ENCODE measurements at places on chromosomes 7 and 10.

DNA sequence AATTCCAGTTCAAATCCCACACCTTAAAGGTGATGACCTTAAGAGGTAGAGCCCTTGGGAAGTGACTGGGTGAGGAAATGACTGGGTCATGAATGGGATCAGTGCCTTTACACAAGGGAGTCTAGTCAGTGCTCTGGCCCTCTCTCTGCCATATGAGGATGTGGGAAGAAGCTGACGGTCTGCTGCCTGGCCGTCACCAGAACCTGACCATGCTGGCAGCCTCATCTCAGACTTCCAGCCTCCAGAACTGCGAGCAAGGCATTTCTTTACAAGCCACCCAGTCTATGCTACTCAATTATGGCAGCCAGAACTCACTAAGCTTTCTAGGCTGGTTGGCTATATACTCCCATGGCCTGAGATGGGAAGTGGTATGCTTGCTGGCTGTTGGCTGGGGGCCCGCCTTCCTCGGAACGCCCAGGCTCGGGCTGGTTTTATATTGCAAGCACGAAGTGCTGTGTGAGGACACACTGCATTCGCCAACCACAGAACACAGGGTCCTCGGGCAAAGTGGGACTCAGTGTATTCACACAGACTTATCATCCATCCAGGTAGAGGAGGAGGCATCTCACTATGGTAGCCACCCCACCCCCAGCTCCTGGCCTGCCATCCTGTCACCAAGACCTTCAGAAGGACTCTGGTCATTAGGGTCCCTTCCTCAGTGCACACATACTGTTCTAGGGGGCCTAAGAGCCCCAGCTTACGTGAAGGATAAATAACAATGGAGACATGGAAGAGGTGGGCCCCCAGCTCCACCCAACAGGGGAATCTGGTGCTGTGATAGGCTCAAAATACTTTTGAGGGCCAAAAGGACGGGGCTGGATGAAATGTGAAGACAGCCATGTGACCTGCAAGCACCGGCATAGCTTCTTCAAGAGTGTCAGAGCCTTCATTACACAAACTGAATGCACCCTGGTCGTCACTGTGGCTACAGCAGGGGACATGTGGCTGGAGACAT is 49.0 kb downstream of the ZRANB1 start:
- no peak for DNase-seq

GRCh38 chr7:44519546-44519945 is 21.6 kb downstream of the NPC1L1 start:
- DNase-seq = no peak

- no peak for DNase-seq
Measured at GRCh38 chr7:44845451-44845850, 2.4 kb downstream of the H2AZ2 start.

GRCh38 chr7:90492250-90492649 is 22.8 kb downstream of the PTTG1IP2 start:
- DNase-seq = no peak

- no peak for DNase-seq
Measured at GRCh38 chr10:102668326-102669107, 24.2 kb downstream of the TRIM8 start.

- DNase-seq = no peak
Measured at GRCh38 chr10:124837687-124838086, 36.1 kb downstream of the ABRAXAS2 start.

GRCh38 chr10:125961743-125962142 is 65.4 kb downstream of the FANK1 start:
- DNase-seq = no peak
